Fibroblast of skin of left quadriceps (primary cell): ENCODE measurements at places on chromosomes 16 and 17.

- DNase-seq: peak; percentile 69
These were observed 188.0 kb upstream of the TNRC6C start for GRCh38 chr17:77770331-77771105.

GRCh38 chr17:32490101-32490482 lies 3.3 kb downstream of the CDK5R1 start:
- DNase-seq: no peak

DNA sequence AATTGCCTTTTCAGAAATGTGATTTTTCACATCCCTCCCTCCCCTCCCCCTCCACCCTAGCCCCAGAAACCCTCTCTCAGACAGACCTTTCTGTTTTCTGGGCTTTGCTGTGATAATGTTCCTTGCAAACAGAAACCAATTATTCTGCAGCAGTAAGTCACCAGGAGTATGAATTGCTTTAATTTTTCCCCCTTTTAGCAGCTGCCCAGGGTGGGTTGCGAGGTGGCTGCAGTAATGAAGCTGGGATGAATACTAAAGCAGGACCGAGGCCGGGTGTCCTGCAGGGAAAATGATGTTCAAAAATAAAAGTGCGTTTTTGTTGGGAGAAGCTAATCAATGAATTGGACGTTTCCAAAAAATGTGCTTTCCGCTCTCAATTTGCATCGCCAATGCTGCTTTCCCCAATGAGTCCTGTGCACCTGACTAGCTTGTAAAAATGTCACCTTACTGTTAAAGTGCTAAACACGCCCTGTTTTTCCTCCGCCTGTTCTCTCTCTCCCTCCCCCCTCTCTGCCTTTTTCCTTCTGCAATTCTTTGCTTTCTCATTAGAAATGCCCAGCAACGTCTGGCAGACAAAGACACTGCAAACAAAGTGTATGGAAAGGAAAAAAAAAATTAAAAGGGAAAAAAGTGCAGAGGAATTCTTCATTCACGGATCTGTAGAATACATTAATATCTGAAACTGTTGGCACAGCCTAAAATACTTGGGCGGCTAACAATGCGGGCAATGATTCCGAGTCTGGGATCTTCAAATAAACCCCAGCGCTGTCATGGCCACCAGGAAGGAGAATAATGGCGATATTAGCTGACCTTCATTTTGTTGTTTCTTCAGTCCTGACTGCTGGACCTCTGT lies 244.1 kb downstream of the STX8 start:
- DNase-seq: no peak

- peak; percentile 84 for DNase-seq
These were observed 839.6 kb upstream of the GOT2 start for GRCh38 chr16:59573528-59574271.

DNA sequence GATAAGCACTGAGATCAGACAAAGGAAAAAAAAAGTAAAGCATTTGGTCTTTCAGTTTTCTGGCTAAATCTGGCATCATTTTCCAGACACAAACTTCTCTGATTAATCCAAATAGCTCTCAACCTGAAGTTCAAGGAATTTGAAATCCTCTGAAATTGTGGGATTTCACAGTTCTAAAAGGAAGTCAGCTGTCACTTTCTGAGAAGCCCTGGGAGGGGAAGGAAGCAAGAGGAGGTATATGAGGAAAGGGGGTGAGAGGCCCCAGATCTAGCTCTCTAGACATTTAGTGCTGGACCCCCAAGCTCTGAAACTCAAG lies 17.5 kb upstream of the HOXB9 start:
- no peak for DNase-seq

GRCh38 chr16:81604960-81605383 lies 160.4 kb downstream of the CMIP start:
- no peak for DNase-seq
